ENCODE measurements at places on chromosomes 7 and 10. TPM values are rescaled to one million over a fixed set of nuclear protein-coding genes. Genes with fewer than 3 reads are reported as not detected.

Gene NODAL
- not detected for total RNA-seq

Gene SPDYE5
- total RNA-seq = 0.20 TPM

Gene GBX1
- total RNA-seq = not detected

Gene SPAG6
- 22.1 TPM for total RNA-seq

Gene ZNF518A
- total RNA-seq = 17.5 TPM

Gene LFNG
- 0.86 TPM for total RNA-seq

Gene RASA4B
- total RNA-seq = 36.2 TPM

Gene SSC4D
- total RNA-seq = 1.0 TPM
